ENCODE measurements at places on chromosomes 2 and 18. TPM values are rescaled to one million over a fixed set of nuclear protein-coding genes. Genes with fewer than 3 reads are reported as not detected.

GRCh38 chr2:60466161-60466702 is 87.2 kb downstream of the BCL11A start:
- no peak for DNase-seq

- no peak for DNase-seq
Observed at GRCh38 chr2:144011553-144011952, 508.4 kb downstream of the ZEB2 start.

Gene AGXT
- not detected for total RNA-seq

DNA sequence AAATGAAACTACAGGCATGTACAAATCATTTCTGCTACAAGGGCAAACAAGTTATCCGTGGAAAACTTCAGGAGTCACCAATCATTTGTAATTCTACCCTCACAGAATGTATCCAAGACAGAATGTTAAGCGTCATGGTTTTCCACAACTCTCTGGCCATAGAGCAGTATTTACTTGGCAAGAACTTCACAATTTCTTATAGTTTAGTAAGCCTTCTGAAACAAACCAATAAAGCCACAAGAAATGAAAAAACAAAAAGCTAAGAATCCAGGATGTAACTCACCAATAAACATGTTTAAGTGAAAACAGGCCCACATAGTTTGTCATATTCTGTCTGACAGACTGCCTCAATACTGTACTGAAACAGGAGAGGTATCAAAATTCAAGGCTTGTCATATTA is 70.3 kb downstream of the LNPK start:
- DNase-seq: no peak

- DNase-seq: no peak
Observed at GRCh38 chr2:216800836-216801235, 59.0 kb downstream of the TNP1 start.

All from activated naive CD4-positive, alpha-beta T cell treated with anti-CD3 and anti-CD28 coated beads, Interleukin-2, amount 50 U/mL, for 72 hours (primary cell).